ENCODE measurements at places on chromosomes 4 and X.

- DNase-seq, result no peak
Observed at GRCh38 chrX:55008571-55009358, 8.6 kb downstream of the APEX2 start.

DNA sequence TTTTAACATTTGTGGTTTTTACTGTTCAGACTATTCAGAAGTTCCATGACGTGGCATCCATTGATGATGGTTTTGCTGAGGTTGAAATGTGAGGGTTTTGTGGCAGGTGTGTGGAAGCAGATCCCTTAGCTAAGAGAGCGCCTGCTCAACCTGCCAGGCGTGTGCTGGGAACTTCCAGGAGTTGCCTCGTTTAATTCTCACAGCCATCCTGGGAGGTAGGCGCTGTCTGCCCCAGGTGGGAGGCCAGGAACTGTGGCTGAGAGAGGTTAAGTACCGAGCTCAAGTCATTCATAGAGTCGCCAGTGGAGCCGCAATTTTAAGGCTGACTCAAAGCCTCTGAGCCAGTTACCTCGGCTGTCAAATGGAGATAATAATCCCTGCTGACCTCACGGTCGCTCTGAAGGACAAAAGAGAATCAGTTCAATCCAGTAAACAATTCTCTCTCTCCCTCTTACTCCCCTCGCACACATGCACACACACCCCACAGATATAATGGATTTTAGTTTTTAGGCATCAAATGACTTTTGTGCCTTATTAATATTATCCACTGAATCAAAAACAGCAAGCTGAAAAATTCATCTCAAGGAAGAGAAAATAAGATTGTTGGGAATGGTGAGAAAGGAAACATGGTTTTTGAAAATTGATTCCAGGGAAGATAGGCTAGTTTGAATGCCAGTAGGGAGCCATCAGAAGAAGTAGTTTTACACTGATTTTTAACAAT is 171.3 kb downstream of the PTTG2 start:
- DNase-seq, result no peak

- peak; percentile 84 for DNase-seq
Observed at GRCh38 chr4:7939377-7940108, at the start of gene AFAP1. TSS of gene AFAP1 (minus strand) at chr4:7939861. CDS start at chr4:7872078, 67,783 bp downstream.

DNA sequence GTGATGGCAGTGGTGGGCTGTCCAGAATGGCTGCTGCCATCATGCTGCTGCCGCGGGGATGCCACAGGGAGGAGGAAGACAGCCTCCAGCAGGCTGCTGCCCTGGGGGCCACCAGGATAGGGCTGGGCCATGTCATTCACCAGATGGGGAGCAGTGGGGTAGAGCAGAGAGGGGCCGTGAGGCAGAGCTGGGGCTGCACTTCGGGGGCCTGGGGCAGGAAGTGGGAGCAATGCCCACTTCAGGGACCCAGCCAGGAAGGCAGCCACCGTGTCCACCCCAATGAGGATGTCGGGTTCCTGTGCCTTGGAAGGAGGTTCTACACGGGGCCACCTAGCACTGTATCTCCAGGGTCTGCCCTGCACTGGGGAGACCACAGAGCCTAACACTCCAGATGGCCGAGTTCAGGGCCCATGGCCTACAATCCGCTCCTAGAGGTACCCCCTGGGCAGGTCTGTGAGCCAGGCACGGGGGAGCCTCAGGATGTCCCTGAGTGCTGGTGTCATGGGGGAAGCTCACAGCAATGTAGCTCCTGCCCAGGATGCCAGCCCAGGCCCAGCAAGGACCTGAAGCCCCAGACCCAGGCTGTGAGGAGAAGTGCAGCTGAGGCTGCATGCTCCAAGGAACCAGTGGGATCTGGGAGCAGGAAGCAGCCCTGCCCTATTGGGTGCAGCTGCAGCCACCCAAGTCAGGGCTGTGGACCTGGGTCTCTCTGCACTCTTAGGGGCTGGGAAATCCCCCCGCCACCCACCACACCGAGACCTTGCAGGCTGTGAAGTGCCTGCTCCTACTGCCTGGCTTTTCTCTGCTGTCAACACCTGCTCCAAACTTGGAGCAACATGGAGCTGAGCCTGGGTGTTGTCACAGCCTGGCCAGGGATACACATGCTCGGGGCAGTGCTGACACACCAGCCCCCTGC is 140.3 kb downstream of the PDHA2 start:
- DNase-seq, result no peak

GRCh38 chrX:283115-283845 is 2.1 kb downstream of the PLCXD1 start:
- peak; percentile 85 for DNase-seq

GRCh38 chrX:110402850-110403221 is 44.2 kb downstream of the RTL9 start:
- DNase-seq, result no peak

DNA sequence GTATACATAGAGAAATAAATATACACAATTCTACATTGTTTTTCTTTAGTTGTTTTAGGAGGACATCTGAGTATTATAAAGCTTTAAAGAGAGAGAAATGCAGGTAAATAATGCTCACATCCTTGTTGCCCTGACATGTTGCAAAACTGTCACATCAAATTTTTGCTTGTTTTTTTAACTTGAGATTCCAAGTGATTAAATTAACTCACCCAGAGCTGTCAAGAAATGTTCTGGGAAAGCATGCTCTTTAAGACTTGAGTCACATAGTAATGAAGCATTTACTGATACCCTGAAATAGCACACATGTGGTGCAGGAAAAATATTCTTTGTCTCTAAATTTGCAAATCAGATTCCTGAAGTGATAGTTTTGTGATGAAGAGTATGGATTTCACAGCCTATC is 665.6 kb downstream of the FSTL5 start:
- no peak for DNase-seq

DNA sequence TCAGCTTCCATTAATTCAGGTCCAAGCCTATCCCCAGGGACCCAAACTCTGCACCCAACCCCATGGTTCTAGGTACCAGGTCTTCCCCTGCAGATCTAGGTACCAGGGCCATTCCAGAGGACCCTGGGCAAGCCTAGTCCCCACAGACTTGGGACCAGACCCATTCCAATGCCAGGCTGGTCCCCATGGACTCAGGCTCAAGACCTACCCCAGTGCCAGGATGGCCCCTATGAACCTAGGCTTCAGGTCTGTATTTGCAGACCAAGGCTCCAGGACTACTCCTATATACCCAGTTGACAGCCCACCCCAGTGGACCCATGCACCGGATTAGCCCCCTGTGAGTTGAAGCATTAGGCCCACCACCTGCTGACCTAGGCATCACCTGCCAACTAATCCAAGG is 8.9 kb downstream of the MTHFD2L start:
- DNase-seq, result no peak

Measured in COLO829 (cell line).